ENCODE measurements at places on chromosomes 1 and 21. TPM values are rescaled to one million over a fixed set of nuclear protein-coding genes. Genes with fewer than 3 reads are reported as not detected.

- DNase-seq: no peak
These were observed 400.0 kb upstream of the PKN2 start for GRCh38 chr1:88284066-88284465.

DNA sequence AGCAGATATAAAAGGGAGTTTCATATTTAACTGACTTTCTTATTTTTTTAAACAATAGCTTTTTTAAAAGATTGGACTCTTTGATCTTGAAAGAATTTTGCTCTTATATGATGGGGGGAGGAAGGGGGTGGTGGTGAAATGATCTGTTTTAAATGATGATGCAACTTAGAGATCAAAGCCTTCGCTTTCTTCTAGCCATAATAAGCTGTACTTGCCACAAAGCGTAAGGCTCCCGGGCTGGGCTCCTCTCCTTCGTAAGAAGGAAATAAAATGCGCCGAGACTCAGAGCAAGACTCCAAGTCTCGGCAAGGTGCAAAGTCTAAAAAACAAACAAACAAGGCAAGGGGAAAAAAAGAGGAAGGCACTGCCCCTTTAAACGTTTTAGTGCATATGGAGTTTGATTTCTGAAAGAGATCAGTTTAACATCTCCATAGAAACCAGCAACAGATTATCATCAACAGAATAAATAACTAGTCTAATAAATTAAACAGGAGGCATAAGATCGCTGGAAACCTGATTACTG, 3.3 kb downstream of the CASZ1 start:
- no peak for DNase-seq

DNA sequence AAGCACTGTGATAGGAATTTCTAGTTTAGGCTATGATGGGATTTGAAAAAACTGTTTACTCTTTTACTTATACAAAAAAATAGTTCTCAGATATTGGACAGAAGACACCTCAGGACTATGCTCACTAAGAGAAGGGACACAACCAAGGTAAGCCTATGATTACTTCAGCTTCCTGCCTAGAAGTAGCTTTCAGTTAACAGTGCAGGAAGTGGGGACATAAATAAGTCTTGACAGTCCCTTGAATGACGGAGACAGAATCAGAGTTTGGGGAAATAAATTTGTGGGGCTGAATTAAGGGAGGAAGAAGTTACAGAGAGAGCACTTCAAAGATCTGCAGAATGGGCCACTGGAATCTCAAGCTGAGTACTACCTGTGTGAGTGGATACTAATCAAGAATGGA, 53.8 kb upstream of the OLFM3 start:
- no peak for DNase-seq

DNA sequence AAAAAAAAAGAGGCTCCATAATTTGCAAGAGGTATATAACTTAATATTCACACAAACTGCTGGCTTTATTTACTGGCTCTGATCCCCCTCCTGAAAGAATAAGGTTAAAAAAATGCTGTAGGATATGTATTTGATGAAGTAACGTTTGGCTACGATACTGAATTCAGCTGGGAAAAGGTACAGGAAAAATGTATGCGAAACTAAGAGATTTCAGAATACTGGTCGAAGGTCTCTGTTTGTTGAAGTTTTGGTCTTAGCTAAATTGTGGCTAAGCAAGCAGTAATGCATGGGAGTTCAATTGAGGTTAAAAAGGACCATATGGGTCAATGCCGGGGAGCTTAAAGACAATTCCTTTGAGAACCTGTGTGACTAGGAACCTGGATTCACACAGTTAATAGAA, 355.5 kb upstream of the NCAM2 start:
- no peak for DNase-seq

DNA sequence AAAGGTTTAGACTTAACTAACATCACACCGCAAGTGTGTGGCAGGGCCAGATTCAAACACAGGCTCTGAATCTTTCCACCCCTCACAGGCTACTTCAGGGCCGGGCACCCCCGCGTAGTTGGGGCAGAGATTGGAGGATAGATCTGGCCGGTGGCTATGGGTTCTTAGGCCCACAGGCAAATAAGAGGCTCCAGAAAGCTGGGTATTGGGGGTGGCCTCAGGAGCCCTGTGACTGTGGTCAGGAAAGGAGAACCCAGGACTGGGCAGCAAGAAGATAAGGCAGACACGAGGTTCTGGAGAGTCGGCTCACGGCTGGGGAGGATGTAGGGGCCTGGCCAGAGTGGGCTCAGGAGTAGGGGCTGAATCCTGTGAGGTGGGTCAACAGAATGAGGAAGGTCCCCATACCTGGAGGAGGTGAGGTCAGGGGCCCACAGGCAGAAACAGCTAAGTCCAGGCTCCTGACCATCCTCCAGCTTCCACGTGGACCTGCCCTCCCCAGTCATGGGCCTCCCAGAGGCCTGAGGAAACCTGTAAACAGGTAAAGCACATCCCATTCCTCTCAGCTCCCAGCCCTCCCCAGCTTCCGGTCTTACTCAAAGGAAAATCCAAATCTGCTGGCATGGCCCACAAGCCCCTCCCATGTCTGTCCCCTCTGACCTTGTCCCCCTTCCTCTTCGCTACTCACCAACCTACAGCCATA, 306.2 kb downstream of the MATN1 start:
- DNase-seq: no peak

DNA sequence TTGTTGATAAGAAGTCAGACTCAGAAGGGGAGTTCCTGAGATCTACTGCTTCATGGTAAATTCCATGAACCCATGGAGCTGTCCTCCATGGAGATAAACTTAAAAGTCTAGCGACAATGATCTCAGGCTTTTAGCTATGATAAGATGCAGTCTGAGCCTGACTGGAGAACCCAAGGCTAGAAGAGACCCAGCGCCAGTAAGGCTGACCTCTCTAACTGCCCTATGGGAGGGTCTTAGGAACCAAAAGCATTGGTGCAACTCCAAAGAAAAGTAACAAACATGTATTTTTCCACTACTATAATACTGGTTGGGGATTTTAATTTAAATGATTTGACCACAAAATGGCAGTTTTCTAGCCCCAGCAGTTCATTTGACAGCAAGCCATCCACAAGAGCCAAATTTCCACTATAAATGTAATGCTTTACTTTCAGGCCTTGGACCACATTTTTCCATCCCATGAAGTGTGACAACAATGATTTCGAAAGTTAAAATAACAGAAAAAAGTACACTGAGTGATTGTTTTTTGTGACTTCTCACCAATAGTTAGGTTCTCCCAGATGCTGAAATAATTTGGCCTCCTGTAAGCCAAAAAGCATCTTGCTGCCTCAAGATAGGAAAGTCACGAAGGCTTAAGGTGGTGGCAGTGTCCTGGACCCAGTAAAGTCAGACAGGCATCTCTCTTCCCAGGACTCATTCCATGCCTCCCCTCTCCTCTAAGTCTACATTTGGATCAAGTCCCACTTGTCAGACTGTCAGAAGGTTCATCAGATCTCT, 43.1 kb upstream of the EXOSC10 start:
- no peak for DNase-seq

Gene SYCP1
- total RNA-seq: not detected

Gene CD1D
- total RNA-seq: 15.4 TPM

Gene PLOD1
- total RNA-seq: 75.2 TPM

Gene PROX1
- 7.6 TPM for total RNA-seq

Gene OR2G6
- total RNA-seq: not detected
